Activated CD8-positive, alpha-beta T cell treated with anti-CD3 and anti-CD28 coated beads for 36 hours (primary cell): ENCODE measurements at places on chromosomes 11 and 22.

- no peak for DNase-seq
These were observed 28.4 kb downstream of the KIAA0930 start for GRCh38 chr22:45212306-45212709.

DNA sequence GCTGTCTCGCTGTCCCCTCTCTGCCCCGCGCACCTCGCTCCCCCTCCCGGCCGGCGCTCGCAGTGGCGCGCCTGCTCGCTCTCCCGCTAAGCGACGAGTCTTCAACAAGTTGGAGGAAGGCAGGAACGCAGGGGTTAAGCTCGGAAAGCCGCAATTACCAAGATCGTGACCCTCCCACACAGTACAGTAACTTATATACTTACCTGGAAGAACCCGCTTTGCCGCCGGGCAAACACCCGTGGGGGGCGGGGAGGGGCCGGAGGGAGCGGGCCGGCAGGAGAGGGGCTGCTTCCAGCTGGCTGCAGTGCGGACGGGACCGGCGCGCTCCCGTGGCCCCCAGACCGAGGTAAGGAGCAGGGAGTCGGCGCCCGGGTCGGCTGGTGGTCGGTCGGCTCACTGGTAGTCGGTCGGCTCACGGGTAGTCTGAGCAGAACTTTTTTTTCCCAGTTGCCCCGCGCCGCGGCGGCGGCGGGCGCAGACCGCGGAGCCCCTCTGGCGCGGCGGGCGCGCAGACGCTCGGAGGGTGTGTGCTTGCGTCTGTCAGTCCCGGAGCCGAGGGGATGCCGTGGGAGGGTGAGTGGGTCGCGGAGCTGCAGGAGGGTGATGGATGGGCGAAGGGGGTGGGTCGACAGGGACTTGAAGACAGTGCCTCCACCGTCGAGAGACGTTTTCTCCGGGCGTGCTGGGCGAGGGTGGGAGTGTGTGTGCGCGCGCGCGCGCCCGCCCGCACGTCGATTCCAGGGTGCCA lies 101.2 kb upstream of the HSD17B12 start:
- DNase-seq: peak; percentile 59

DNA sequence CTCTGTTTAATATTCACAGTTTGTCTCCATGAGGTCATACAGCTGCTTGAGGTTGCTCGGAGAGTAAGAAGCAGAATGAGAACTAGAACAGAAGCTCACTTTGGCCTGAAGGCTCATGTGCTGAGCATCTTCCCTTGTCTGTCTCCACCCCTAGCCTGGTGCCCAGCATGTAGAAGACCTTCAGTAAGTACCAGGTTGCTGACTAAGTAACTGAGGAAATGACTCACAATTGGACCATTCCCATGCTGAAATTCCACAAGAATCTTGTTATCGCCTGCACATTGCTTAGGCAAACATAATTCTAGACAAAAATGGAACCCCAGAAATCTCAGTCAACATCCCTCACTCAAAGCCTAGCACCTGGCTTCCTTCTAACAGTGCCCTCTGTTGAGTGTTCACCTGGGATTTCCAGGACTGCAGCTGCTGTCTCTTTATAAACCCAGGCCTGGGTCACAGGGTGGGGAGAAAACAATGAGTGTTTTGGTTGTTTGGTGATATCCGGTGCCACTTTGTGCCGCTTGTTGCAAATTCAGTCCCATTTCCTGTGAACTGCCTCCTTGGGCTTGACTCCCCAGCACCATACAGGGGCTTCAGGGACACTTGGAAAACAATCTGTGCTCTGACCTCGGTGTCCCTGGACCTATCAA lies 406.8 kb downstream of the ETS1 start:
- DNase-seq: no peak

DNA sequence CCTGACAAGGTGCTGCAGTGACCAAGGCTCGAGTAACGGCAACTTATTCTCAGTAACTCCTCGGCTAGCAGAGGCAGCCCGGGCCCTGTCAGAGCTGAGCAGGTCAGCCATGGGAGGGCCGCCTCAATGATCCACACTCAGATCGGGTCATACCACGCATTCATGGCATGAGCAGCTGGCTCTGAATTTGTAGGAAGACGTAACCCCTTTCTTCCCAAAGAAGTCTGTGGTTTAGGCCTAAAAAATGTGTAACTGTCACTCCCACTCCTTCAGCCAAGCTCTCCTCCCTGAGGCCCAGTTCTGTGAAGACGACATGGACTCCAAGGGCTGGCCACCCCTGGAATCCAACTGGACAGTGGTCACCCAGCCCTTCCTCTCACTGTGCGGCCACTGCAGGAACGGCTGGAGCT lies 30.0 kb downstream of the PPP2R1B start:
- DNase-seq: no peak

GRCh38 chr11:81960443-81960842 lies 773.2 kb downstream of the FAM181B start:
- DNase-seq: no peak

DNA sequence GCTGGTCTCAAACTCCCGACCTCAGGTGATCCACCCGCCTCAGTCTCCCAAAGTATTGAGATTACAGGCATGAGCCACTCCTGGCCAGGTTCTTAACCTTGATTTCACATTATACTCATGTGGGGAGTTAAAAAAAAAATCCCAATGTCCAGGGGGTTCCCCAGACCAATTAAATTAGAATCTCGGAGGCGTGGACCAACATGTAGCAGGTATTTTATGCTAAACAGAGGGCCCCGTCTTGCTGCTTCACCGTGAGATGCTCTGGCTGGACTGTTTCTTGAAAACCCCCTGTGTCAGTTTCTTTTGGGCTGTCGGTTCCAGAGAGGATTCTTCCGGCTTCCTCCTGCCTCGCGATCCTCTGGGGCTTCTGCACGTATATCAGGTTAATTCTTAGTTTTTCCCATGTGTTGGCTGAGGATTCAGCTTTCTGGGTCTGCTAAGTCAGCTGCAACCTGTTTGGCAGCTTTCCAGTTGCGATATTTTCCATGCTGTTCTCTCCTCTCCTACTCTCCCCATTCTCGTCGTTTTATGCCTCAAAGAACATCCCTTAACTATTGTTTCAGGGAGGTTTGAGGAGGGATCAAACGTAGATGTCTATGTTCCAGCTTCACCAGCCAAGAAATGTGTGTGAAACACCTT lies 50.6 kb upstream of the ACCSL start:
- DNase-seq: no peak

GRCh38 chr11:37026326-37026725 lies 428.3 kb upstream of the RAG2 start:
- no peak for DNase-seq

DNA sequence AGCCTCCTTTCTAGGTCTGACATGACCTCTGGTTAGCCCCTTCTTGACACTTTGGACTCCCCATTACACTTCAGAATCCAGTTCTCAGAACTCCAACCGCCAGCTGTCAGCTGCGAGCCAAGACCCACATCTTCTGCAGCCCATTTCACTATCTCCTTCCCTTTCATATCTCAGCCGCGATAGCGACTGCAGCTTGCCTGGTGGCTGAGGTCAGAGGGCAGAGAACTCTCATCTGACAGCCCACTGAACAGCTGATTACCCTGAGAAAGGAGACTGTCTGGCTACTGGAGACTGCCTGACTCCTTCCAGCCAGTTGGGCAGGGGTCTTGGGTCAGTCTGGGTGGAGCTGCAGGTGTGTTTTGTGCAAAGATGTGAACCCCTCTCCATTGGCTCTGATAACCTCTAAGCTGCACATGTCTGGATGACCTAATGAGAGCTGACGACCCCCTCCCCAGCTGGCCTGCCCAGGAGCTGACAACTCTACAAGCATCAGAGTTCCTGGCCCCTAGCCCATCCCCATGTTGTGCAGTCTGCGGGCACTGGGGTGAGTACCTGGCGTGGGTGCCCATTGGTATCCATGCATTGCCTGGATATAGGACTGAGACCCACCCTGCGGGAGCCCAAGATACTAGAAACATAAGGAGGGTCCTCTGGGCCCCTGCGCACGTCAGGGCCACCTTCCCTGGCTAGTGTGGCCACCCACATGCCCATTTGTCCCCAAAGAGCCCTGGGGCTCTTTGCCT lies 1.1 kb downstream of the CHRM1 start:
- no peak for DNase-seq

DNA sequence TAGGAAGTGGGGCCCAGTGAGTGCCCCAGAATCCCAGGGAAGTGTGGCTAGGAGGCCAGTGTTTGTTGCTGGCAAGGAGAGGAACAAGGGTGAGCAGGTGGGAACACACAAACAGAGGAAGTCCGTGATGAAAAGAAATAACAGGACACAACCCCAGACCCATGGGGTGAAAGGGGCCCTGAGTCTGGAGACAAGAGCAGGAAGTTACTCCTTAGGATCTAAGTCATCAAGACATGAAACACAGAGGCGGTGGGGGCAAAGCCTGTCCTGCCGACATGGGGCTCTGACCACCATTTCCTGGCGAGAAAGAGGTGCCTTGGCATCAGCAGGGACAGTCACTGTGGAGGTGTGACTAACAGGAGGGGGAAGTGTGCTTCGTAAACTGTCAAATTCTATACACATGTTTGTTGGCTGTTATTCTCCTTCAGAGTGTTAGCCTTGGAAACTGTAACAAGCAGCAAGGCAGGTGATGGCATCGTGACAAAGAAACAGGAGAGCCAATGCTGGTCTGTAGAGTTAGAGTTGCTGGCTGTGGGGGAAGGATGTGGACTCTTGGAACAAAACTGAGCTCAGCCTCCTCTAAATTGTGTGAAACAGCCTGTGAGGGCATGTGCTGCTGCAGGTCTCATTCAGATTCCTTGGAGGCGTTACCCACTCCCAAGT lies 21.7 kb downstream of the CHST1 start:
- DNase-seq: no peak

- no peak for DNase-seq
These were observed 408.3 kb upstream of the CADM1 start for GRCh38 chr11:115912484-115912945.

GRCh38 chr11:131829725-131830124 lies 459.3 kb downstream of the NTM start:
- DNase-seq: no peak

GRCh38 chr11:78429660-78430059 lies 12.0 kb upstream of the GAB2 start:
- DNase-seq: no peak

DNA sequence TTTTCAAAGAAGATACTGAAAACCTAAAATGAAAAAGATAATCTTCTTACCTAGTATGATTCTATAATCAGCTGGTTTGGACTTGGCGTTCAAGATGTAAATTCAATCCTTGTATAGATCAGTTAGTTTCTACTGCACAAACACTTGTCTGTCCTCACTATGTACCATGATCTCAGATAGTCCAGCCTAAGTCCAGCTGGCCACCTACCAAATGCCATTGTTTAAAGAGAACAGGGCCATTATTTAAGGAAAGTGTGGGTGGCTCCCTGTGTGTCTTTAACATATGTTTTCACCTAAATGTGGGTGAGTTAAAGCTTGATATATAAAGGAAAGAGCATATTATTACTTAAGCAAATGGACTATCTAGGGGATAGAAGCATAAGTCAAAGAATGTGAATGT lies 38.6 kb downstream of the BLID start:
- no peak for DNase-seq

DNA sequence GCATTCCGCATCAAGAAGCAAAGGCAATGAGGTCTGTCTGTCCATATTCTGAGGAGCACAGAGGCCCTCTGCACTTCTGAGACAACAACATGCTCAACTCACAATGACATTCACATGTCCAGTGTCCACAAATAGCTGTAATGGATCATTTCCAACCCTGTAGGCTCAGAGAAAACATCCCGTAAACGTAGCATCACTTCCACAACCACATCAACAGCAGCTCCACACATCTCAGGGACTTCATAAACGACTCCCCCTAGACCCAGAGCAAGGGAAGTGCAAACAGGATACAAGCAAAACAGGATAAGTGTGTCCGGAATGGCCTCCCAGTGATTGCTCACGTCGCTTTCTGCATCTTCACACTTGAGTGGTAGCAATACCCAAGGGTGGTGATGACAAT lies 100.2 kb downstream of the SYN3 start:
- no peak for DNase-seq

GRCh38 chr11:71998649-71999310 lies at the start of gene IL18BP:
Gene IL18BP, plus strand, starts transcription at chr11:71998909. Its CDS starts 1,076 bp downstream, at chr11:71999985.
- peak; percentile 40 for DNase-seq

- DNase-seq: no peak
These were observed 97.4 kb downstream of the BCR start for GRCh38 chr22:23277583-23278295.

- peak; percentile 76 for DNase-seq
These were observed 470 bp downstream of the C11orf98 start for GRCh38 chr11:62664405-62665074.

DNA sequence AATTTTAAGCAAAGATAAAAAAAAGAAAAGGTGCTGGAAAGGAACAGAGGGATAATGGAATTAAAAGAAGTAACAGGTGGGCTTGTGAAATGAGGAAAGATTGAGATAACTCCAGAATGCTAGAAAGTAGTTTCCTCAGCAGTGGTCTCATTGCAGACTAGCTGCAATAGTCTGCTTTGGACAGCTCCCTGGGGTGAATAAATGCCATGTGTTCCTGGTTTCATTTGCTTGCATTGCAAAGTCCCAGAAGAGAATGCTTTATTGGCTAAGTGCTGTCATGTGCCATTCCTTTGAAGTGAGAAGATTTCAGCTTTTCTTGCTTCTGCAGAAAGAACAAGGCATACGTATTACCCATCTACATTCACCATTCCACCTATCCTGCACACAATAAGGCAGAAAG lies 478.8 kb upstream of the RAG2 start:
- DNase-seq: no peak

DNA sequence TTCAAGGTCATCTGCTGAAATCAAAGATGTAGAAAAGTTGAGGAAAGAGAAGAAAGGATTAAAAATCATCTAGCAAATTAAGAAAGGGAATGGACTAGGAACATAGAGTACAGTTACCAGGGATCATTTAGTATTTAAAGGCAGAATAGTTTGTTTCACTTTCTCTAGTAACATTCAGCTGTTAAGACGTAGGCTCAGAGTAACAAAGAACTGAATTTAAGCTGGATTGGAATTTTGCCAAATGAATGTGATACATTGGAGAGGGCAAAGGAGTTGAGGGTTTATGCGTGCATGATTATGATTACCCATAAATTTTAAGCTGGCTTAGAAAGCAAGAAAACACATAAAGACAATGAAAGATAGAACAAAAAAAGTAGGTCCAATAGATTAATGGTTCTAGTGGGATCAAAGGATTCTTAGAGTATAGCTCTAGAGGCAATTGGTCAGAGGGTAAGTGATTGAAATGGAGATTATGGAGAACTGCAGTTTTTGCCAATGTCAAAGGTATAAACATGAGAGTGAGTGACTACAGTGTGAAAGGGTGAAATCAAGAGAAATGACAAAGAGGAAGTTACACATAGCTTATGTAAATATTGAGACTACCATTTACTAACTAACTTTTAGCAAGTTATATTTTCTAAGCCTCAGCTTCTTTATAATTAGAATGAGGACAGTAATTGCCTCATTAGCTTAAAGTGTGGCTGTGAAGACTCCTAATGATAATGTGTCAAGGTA lies 190.0 kb downstream of the GRIA4 start:
- DNase-seq: no peak

GRCh38 chr22:46721501-46722085 lies 16.5 kb downstream of the CERK start:
- no peak for DNase-seq
